NCI-H1092 (cell line): ENCODE measurements at places on chromosomes 7 and 10.

DNA sequence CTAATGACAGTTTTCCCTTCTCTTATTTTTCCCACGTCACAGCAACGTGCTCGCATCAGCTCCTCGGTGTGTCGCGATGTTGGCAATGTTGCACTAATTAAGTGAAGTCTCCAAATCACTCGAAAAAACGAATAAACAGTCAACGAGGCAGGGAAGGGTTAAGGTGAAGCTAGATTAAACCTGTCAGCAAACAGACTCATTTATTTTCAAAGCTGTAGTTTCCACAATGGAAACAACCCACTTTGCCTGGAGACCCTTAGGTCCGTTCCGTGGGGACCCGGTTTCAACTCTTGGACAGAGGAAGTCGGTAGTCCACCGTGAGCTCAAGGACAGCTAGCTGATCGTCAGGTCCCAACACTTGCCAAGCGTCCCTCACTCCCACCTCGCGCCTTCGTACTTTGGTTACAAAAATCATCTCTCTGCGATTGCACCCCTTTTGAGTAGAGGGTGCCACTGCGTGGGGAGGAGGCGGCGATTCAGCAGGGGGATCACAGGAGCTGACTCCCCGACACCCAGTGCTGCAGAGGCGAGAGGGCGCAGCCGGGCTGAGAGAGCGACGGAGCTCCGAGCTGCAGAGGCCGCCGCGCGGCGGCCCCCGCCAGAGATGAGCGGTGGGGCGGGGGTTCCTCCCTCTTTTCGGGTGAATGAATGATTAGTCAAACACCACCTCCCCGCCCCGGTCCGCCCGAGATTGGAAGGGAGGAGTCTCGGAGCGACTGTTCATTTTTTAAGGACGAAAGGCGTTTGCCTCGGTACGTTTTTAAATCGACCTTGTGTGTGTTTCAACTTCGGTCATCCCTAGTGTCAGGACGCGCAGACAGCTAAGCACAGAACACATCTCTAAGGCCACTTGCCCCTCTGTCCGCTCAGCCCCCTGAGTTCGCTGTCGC lies 1.3 kb upstream of the BMPER start:
- DNase-seq, result peak; percentile 39

- DNase-seq, result no peak
Observed at GRCh38 chr10:124124123-124124768, 30.8 kb upstream of the CHST15 start.

GRCh38 chr7:2460641-2461040 lies 15.6 kb downstream of the GRIFIN start:
- DNase-seq, result no peak

GRCh38 chr7:64431838-64432237 lies 118.1 kb downstream of the ZNF736 start:
- no peak for DNase-seq
